ENCODE measurements at places on chromosomes 6 and 20.
A peak's percentile ranks its signal among the peaks of the same experiment; 100 is the strongest.

GRCh38 chr6:114042267-114043016 lies 71.5 kb upstream of the HDAC2 start:
- DNase-seq, result no peak

DNA sequence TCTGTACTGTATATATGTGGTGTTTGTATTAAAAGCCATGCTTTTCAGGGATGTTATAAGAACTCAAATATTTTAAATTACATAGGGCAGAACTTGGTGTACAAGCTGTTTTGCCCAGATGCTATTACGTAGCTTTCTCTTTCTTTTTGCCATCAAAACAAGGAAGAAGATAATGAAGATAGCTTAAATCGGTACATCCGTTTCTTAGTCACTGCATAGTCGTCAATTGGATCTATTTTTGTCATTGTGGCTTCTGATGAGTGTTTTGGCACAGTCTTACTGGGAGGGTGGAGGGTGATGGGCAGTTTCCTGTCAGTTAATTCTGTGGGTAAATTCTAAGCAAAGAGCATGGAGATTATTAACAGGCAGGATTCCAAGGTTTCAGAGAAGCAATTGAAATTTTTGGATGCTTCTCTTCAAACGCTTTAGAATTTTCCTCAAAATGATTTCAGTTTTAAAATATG lies 649.1 kb upstream of the GJE1 start:
- DNase-seq, result peak; percentile 84

GRCh38 chr6:112764377-112764776 lies 417.2 kb downstream of the RFPL4B start:
- DNase-seq, result no peak

DNA sequence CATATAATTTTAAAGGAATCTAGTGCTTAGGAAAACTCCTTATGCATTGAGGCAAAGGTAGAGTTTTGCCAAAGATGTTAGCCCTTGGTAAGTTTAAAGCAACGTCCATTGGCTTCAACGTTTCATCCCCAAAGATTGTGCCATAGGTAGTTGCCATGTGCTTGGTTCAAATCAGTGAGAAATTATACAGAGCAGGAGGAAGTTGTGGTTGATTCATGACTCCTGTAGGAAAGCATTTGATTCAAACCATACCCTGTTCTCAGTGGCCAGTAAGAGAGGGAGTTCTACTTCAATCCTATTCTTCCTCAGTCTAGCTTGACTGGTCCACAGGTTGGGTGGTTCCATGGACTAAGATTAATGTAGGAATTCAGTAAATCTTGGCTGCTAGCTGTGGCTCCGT lies 535.6 kb downstream of the QKI start:
- DNase-seq, result no peak

GRCh38 chr6:1131285-1132079 lies 180.4 kb upstream of the FOXQ1 start:
- DNase-seq, result no peak

DNA sequence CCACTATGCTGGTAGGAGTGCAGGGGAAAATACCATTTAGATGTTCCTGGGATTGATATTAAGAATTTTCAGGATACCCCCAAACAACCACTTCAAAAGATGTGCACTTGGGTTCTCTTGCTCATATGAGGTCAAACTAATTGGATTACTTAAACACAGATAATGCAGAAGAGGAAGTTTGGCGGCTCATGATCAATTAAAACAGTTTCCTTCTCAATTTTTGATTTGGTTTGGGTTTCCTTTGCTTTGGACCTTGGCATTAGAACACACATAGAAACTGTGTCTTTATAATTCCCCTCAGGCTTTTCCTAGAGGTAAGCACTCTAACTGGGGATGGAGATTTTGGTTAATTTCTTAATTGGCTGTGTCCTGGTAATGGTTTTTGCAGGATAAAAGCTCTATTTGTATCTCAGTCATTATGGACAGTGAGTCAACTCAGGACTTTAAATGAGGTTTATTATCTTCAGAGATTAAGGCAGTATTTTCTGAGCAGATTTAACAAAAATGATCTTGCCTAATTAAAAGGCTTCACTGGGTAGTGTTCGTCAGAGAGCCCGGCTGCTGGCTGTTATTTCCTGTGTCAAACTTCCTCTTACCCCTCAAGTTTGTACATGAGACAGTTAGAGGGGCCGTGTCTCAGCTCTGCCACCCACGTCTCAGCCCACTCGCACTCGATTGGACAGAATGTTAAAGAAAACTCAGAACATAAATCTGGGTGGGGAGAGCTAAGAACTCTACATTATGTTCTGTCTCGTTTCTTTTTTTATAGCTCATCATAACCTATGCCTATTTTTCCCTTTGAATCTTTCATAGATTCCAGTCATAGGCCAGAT lies 50.3 kb upstream of the PREP start:
- no peak for DNase-seq

DNA sequence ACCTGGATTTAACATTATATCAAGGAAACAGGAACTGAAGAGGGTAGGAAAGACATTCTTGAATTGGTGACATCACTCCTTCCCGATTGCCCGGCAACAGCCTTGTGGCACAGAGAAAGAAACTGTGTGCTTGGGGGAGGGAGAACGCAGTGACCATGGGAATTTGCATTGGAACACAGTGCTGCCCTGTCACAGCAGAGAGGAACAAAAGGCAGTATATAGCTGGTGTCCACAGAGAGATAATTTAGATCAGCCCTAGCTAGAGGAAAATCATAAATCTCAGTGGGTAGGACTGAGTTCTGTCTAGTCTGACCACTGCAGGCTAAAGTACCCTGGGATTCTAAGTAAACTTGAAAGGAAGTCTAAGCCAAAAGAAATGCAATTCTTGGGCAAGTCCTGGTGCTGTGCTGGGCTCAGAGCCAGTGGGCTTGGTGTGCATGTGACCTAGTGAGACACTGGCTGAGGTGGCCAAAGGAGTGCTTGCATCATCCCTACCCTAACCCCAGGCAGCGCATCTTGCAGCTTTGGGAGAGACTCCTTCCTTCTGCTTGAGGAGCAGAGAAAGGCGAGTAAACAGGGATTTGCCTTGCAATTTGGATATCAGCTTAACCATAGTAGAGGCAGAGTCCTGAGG lies 697.6 kb downstream of the HACE1 start:
- no peak for DNase-seq

GRCh38 chr6:70524721-70525286 lies 41.9 kb upstream of the SDHAF4 start:
- DNase-seq, result no peak

DNA sequence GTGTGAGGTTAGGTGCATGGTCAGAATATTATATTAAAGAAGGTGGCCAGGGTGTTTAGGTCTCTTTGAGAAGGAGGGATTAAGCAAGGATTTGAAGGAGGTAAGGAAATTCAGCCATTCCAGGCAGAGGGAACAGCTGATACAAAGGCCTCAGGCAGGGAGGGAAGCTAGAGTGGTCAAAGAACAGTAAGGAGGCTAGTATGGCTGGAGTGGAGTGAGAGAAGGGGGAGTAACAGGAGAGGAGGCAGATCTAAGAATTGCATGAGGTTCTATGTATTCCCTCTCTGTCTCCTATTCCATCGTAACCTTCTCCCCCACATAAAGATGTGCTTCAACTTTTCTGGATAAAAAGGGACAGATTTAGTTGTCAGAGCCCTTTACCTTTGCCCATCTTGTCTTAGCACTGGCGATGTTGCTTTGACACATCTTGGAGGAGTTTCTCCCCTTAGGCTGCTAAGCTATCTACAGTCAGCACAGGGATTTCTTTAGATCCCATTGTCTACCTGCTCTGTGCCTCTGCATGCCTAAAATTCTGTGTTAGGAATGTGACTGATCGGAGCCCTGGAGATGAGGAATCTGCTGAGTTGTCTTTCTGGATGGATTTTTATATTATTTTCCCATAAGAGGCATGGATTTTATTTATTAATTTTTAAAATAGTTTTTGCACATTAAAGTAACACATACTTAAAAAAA lies 59.9 kb downstream of the KLHL31 start:
- no peak for DNase-seq

- DNase-seq, result no peak
Observed at GRCh38 chr6:13586603-13587542, 12.5 kb downstream of the SIRT5 start.

DNA sequence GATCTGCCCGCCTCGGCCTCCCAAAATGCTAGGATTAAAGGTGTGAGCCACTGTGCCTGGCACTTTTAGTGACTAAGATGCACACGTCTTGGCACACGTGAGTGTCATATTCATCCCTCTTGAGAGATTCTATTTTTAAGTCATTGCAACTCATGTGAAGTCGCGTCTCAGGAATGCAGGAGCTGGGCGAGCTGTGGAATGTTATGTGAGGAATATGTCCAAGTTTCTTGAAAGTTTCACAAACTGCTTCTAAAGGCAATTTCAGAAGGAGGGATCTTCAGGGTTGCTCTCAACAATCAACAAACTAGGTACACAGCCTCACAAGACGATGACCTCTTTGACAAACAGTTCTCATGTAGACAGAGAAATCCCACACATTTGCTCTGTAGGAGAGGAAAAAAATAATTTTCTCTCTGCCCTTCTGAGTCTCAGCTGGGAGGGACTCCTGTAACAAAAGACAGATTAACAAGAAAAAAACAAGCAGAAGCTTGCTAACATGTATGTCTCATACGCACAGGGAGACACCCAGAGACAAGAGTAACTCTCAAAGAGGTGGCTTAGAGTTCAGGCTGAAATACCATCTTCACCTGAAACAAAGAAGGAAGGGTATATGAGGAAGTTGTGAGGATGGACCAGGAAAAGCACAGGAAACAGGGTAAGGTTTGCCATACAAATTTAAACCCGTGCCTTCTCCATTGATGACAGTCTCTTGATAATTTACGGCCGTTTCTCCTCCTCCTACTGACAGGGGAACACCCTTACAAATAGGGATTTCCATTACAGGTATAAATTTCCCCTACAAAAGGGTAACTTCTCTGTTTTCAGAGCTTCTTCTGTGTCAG lies 45.3 kb upstream of the FAM50B start:
- DNase-seq, result no peak

- no peak for DNase-seq
Observed at GRCh38 chr20:57665589-57665971, 44.2 kb downstream of the PMEPA1 start.

DNA sequence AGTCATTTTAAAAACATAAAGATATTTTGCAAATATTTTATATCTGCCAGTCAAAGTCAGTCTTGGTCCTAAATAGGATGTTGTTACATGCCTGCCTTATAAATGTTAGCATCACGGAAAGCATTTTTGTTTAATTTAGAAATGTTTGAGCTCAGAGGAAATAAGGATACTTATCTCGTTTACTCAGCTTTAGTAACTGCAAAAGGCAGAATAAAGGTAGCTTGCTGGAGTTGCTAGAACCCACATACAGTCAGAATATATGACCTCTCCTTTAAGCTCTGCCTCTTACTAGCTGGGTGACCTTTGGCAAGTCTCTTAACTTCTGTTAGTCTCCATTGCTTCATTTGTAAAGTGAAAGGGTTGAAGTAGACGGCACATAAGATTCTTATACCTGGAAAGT lies 867.3 kb downstream of the KIF16B start:
- DNase-seq, result no peak

- DNase-seq, result no peak
Observed at GRCh38 chr6:26233649-26234420, 131.2 kb upstream of the BTN3A2 start.

DNA sequence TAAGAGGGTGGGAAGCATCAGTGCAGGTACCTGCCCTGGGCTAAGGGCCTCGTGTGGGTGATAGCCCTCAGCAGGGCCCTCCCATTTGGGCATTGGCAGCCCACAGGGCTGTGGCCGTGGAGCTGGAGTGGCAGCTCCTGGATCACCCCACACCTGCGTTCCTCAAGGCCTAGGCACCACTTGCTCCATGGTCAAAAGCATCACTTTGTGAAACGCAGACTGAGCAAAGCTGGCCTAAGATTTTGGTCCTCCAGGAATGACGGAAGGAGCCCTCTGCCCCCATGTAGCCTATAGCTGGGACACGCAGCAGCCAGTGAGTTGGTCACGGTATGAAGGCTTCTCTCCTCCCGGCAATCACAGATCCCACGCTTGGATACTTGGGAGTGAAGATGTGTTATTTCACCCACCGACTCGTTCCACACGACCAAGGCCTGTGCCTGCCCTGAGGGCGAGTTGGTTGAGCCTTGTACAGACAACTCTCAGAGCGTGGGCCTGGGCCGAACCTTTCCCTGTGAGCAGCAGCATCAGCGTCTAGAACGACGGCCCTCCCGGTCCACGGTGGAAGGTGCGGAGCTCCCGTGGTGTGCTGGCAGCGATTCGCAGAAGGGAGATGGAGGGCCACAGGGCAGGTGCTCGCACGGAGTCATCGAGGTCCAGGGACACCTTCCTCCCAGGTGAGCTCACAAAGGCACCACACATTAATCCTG lies 39.7 kb downstream of the THBS2 start:
- no peak for DNase-seq

GRCh38 chr20:8284902-8285301 lies 152.8 kb downstream of the PLCB1 start:
- no peak for DNase-seq

DNA sequence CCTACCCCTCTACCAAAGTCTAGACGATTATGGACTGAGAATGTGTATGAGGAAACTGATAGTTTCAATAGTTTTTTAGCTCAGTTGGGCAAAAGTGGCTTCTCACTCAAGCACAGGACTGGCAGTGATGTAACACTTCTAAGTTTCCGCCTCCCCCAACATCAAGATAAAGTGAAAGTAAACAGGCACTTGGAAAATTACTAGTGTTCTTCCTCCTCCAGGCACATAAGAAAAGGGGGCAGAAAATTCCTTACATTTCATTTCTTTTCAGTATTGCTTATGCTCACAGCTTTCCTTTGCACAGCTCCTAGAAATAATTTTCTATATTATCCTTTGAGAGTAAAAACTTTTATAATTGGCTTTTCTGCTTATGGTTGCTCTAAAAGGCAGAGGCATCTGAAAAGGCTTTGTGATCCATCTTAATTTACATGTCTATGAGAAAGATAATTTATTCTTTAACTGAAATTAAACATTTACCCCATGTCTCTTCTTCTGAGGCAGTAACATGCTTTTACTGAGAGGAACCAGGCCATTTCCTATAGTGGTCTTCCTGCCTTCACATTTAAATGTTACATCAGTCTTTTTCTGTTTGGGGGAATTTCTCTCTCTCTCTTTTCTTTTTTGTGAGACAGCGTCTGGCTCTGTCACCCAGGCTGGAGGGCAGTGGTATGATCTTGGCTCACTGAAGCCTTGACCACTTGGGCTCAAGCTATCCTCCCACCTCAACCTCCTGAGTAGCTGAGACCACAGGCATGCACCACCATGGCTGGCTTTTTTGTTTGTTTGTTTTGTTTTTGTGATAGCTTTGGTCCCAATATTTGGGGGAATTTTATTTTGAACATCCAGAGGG lies 65.0 kb upstream of the EEF1A1 start:
- DNase-seq, result no peak

GRCh38 chr20:23680146-23680545 lies 8.7 kb downstream of the CST4 start:
- DNase-seq, result no peak

GRCh38 chr20:513429-513828 lies 30.2 kb downstream of the CSNK2A1 start:
- DNase-seq, result no peak

DNA sequence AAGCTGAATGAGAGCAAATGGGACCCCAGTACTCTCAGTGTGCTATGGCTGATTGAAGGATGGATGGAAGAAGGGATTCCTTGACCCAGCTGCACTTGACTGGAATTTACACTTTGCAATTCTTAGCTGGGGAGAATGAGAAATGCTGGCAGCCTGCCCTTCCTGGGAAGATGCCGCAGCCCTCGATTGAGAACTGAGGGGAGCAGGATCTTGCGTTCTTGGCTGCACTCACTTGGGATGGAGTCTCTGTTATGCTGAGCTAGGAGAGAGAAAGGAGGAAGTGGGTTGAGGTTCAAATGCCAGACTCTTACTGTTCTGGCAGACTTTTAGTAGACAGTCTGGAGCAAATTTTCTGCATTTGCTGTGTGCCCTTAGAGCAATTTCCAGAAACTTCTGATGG lies 221.2 kb downstream of the FNDC1 start:
- DNase-seq, result no peak

- DNase-seq, result no peak
Observed at GRCh38 chr20:58481481-58482021, 33.6 kb downstream of the APCDD1L start.
